CD4-positive, alpha-beta T cell treated with Interleukin-2 at 100 ng/mL for 4 hours (primary cell): ENCODE measurements at places on chromosomes 6 and 20.

- DNase-seq: no peak
Observed at GRCh38 chr20:13875265-13875811, 90.5 kb downstream of the NDUFAF5 start.

DNA sequence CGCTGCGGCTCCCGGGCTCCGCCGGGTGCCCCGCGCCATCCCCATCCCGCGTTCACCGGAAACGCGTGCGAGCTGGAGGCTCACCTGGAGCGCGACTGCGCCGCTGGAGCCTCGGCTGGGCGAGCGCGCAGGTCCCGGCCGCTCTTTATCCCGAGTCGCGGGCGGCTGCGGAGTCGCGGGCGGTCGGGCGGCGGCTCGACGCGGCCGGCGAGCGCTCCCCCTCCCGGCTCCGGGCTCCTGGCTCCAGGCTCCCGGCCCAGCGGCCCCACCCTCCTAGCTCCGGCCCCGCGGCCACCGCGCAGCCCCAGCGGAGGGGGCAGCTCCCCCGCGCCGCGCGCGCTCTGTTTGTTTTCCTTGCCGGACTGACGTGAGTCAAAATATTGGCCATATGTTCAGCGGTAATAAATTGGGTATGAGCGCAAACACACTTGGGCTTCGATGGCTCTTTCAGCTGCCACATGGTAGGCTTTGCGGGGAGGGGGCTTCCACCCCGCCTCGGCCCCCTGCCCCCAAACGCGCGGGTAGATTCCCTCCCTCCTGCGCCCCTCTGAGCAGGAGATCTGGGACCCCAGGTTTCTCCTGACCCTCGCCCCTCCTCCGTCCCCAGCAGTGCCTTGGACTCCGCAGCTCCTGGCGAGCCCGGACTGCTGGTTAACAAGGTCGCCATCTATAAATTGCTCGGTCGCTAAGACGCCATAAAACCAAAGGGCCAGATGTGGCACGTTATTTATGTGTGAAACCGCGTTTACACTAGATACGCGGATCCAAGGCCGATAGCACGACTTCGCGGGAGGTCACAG is 8.8 kb upstream of the NKX2-2 start:
- DNase-seq: no peak

DNA sequence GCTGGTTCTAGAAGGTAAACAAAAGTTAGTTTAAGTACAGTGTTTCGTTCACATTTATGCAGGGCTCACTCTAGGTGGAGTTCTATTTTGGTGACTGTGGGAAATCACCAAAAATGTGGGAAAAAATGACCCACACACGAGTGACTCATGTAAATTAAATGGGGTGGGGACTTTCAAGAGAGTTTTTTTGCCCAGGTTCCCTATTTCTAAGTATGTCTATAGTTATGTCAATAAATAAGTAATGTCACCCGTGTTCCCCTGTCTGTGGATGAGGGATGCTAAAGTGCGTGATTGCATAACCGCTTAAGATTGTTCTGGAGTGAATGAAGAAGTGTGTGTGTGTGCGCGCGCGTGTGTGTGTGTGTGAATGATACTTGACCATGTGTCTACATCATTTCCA is 69.1 kb downstream of the MYB start:
- no peak for DNase-seq

GRCh38 chr6:148370176-148370575 is 27.5 kb downstream of the SASH1 start:
- DNase-seq: no peak

DNA sequence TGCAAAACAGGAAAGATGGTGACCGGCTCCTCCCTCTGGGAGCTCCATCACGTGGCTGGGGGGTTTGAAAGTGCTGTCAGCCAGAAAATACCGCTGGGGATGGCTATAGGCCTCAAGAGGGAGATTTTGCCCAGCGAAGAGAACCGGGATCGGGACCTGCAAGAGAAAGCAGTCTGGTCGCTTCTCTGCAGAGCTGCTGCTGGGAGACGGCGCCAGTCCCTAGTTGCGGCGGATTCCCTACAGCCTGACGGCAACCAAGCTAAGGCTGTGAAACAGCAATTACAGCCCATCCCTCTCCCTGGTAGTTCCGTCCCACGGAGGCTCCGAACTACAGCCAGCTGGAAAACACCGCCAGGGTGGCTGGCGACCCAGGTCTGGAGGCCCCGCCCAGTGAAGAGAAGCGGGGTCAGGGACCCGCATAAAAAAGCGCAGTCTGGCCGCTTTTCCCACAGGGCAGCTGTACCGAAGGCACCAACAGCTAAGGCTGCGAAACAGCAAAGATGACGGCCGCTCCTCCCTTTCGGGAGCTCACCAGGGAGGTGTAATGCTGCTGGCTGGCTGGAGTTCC is 238.1 kb upstream of the IRAK1BP1 start:
- no peak for DNase-seq

DNA sequence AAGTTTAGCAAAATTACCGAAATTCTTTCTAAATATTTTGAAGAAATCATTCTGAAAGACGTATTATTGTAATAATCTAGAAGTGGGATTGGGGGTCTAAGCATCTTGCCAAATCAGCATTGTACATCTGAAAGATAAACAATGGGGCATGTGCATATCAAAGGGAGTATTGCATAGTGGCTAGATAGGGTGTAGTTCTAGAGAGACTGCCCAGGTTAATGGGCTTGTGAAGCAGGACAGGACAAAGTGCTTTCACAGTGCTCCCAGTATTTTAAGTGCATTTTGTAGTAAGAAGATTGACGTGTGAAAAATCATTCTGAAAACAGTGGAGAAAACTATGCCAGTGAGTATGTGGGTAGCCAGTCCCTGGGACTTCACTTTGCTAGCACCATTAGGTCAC is 236.8 kb downstream of the ZFAND3 start:
- no peak for DNase-seq

DNA sequence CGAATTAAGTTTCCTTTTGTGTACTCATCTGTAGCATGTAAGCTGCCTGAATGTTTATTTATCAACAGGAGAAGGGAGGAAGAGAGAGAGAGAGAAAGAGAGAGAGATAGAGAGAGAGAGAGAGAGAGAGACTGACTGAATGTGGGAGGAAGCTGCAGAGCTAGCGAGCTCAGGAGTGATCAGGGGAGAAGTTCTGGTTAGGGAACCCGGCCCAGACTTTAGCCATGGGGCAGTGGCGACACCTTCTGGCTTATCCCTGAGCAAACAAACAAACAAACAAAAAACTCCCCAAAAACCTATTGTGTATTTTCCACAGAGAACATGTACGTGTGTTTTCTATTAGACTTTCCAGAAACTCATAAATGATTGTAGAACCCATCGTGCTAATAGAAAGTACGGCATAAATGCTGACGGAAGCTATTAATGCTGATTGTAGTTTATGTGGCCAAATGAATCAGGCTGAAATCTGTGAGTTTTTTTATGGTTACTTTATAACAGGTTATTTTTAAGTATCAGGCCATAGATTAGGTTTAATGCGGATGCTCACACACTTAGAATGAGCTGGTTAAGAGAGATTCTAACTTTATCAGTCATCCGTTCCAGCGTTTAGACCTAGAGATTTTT is 92.8 kb downstream of the CLIC5 start:
- DNase-seq: peak; percentile 53

GRCh38 chr6:24957199-24957598 is 21.4 kb upstream of the RIPOR2 start:
- no peak for DNase-seq

DNA sequence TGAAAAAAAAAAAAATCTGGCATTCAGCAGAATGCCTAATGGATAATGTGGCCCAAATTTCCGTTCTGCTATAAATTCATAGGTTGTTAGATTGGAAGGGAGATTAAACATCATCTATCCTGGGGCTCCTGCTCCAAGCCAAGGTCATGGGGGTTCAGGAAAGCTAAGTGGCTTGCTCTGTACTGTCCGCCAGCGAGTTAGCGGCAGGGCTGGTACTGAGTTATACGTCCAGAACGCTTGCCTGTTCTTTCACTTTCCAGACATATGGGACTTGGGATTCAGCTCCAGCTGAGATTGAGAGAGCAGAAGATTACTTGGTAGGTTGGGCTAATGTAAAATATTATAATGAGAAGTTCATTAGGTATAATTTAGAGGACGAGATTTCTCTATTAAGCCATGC is 858 bp downstream of the RWDD1 start:
- DNase-seq: no peak

DNA sequence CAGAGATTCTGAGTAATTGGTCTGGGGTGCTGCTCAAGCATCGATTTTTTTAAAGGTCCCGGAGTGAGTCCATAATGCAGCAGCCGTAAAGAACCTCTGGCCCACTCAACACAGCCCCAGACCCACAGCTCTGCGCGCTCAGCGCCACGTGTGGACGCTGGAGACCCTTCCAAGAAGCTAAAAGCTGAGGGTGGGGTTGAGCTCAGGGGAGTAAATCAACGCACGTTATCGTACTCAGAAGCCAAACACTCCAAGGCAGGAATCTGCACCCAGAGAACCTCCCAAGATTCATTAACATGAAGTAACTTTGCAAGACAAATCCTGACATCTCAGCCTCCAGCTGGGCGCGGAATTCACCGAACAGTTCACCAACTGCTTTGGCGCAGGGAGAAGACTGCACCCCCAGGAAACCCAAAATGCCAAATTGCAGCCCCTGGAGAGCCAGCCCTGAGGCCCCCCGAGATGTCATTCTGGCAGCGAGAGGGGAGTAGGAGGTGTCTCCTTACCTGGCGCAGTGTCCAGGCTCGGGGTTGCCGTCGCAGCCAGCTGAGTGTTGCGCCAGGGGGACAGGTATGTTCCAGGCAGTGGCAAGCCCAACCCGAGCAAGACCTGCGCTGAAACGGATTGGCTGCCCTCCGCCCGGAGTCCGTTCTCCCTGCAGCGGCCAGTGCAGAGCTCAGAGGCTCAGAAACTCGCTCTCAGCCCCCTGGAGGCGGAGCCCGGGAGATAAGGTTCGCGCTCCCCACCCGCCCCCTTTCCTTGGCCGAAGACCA is at the start of gene COL21A1:
Gene COL21A1 (minus strand): TSS at position 700 of the 773 bp plus-strand sequence. CDS start 64,962 bp downstream, outside the sequence.
- DNase-seq: no peak

DNA sequence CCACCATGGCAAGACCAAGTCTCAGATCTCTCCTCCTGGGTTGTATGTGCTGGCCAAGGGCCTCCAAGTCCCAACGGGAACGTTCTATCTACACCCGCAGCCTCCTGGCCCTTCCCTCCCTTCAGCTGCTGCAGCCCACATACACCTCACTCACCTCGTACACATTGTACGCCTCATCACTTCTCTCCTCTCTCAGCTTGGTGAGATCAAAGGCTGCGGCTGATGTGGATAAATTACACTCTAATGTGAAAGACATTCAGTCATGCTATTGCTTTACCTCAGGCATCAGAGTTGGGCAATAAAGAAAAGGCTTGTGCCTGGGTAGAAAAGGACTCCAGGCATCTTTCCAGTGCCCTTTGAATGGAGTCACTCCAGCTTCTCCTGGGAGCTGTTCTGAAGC is 135.3 kb upstream of the FOXQ1 start:
- DNase-seq: no peak

DNA sequence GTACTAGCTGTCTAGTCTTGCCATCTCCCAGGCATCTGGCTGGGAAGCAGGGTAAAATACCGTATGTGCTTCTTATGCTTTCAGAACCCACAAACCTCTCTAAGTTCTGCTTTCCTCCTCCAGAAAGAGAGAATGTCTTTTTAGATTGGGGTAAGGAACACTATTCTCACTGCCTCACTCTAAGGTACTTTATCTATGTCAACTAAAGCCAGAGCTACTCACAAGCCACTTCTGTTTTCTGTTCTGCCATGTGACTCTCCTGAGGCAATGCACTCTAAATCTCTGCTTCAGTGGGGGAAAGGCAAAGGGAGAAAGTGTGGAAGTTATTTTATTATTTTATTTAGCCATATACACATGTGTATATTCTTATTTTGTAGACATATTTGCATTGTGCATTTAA is 15.6 kb downstream of the MEP1A start:
- no peak for DNase-seq

GRCh38 chr20:9110916-9111432 is 42.1 kb downstream of the PLCB4 start:
- DNase-seq: no peak

GRCh38 chr20:31476294-31476585 is 1.2 kb downstream of the REM1 start:
- no peak for DNase-seq

GRCh38 chr20:37401282-37401929 is 55.5 kb downstream of the SRC start:
- DNase-seq: no peak

- DNase-seq: no peak
Observed at GRCh38 chr6:31354158-31354863, 2.7 kb downstream of the HLA-B start.

- no peak for DNase-seq
Observed at GRCh38 chr20:8996817-8997512, 71.9 kb upstream of the PLCB4 start.

DNA sequence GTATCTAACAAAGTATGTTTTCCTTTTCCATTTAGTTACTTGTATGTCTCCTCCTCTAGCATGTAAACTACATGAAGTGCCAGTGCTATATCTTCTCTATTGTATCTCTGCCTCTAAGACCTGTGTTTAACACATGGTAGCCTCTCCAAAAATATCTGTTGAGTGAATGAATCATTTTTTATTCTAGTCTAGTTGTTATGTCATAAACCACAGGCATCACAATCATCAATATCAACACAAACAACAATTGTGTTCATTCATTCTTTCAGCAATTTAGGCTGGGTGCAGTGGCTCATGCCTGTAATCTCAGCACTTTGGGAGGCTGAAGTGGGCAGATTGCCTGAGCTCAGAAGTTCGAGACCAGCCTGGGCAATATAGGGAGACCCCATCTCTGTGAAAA is 111.6 kb upstream of the EYA4 start:
- no peak for DNase-seq

DNA sequence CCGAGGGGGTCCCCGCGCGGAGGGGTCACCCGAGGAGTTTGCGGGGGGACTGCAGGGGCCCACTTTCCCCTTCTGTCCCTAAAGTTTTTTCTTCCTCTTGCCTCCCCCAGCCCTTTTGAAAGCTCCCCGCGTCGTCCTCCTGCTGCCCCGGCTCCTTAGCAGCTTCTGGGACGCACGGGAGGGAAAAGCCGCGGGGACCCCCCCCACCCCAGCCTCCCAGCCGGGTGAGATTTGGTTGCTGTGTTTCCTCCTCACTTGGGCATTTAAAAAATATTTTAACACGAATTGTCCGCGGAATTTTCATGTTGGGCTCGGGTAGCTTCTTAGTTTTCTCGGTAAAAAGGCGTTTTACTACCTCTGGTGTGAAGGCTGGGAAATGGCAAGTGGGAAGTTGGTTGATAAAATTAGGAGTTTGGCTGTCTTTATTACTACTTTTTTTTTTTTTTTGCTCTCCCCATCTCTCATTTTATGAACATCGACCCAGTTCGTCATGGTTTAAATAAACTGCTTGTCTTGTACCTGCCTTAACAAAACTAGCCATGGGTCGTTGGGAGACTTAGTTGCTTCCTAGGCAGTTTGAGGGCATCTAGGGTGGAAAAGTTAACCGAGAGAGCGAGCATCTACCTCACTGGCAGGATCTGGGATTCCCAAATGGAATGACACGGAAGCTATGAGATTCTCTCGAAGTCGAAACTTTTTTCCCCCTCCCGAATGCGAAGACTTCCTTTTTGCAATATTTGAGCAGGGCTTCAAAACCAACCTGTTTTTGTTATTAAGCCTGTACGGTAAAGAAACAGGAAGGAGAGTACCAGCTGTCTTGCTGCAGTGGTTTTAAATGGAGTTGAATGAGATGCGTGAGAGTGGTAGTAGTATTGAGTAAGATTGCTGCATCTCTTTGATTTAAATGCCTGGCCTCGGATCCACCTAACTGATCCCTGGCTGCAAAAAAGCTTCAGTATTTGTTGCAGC is 868 bp downstream of the NCOA3 start:
- peak; percentile 63 for DNase-seq

- no peak for DNase-seq
Observed at GRCh38 chr6:161066511-161066910, 74.9 kb downstream of the MAP3K4 start.
